Activated CD8-positive, alpha-beta memory T cell treated with anti-CD3 and anti-CD28 coated beads for 1 hour (primary cell): ENCODE measurements at places on chromosomes 5 and 9.
A peak's percentile ranks its signal among the peaks of the same experiment; 100 is the strongest.

DNA sequence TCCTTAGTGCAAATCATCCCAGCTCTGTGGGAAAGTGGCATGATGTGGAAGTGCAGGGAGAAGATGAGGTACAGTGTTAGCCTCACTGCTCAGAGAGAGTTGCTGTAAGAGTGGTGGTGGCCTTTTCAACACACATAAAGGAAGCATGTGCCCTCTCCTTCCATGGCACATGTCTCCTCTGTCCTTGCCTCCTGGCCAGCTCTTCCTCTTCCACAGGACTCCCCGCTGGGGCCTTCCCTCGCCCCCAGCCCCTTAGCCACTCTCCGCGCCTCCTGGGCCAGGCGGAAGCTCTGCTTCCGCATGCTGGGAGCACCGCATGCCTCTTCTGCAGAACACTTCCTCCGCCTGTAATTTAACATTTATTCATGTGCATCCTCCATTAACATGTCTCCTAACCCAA lies 4.8 kb upstream of the KCNMB1 start:
- no peak for DNase-seq

GRCh38 chr5:174110310-174110709 lies 64.8 kb downstream of the NSG2 start:
- DNase-seq: no peak

DNA sequence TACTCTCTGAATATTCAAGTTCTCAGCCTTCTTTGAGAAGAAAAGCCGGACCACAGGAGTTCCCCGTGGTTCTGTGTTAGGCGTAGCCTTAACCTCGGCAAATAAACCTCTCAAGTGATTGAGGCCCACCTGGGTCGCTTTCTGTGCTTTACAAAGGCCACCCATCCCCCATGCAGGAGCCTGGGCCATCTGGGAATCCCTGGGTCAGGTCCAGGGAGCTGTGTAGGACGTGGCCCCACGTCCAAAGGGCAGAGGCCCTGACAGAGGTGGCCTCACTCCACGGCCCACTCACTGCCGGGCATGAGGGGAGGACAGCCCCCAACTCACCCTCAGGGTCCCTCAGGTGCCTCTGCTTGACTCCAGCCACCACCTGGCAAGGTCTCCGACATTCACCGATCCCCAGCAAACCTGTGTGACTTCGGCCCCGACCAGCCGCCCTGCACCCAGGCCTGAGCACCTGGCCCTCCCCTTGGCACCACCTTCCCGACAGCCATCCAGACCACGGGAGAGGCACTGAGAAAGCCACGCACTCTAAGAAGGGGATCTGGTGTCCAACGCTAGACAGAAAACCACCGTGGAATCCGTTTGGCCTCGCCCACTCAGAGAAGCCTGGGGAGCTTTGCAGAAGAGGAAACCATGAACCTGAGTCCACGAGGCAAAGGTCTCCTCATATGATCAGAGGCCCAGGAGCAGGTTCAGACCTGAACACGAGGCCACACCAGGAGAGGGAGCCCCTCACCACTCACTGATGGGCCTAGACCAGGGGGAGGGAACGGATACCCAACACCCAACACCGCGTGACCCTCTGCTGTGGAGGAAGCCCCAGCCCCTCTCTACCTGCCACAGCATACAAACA lies 4.5 kb downstream of the SLC12A7 start:
- DNase-seq: no peak

GRCh38 chr9:116355153-116355921 lies 201.7 kb downstream of the PAPPA start:
- no peak for DNase-seq

- no peak for DNase-seq
Observed at GRCh38 chr5:153267506-153267905, 223.0 kb upstream of the GRIA1 start.

DNA sequence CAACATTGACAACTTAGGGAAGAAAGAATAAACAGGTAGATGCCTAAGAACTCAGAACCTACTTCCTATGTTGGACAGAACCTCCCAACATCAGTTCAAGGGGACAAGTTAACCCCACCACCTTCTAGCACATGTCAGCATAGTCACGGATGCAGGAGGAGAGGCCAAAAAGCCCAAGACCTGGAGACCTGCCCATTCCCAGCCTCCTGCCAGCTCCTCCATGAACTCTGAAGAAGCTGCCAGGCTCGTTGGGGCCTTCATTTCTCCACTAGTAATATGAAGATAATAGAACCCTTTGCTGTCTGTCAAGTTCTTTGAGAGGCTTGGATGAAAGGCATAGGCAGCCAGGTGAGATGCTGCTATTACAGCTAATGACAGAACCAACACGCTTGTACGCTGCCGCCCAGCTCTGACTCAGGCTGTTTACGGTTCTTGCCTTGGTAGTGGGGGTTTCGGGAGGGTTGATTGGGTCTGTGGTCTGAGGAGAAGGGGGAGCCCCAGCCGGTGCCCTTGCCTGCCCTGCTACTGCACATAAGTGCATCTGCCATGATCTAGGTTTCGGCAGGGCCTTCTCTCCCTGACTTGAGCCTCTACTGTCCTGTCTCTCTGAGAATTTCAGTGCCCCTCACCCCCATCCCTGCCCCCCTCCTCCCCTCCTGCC lies 82.2 kb downstream of the NRG2 start:
- no peak for DNase-seq

DNA sequence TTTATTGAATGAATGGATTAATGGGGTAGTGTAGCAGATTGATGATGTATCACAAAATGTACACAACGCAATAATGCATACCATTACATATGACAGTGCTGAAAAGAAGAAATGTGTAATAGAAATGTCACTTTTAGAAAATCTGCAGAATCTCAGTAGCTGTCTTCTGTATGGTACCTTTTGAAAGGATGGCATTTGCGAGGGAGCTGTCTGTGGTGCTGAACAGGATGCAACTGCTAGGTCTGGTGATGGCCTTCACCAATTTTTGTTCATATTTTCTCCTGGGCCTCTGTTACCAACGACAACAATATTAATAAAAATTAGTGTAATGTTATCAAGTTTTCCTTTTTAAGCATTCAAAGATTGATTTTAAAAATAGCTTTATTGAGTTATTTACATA lies 36.2 kb upstream of the OTULIN start:
- DNase-seq: peak; percentile 41

DNA sequence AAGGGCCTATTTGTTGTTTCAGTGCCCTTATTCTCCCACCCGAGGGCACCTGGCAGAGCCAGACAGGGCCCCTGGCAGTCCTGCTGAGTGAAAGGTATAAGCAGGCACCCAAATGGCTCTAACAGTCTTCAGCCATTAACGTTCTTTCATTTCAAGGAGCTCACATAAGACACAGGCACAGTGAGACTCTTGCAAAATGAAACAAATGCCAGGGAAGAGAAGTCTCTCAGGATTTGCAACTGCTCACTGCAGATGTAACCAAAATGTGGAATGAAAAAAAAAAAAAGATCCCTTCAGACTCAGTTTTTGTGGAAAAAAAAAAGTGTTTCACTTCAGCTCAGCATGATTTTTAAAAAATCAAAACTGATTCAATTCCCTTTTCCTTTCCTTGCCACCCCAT lies 155.4 kb upstream of the LHFPL2 start:
- DNase-seq: no peak

GRCh38 chr5:150862070-150862469 lies 15.7 kb downstream of the IRGM start:
- no peak for DNase-seq

DNA sequence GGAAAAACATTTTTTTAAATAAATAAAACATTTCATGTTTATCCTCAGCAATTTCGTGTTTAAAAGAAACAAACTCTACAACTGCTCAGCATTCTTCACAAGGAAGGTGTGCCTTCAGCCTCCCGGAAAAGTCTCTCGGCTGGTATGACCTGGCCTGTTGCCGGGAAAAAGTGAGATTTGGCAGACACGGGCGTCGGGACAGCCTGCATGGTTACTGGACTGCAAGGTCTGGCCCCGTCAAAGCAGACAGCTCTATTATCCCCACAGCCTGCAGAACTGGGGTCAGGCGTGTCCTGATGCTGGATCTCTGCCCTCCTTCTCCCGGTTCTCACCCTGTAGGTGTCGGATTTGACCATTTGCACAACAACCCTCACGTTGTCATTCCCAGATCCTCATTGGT lies 120.3 kb upstream of the SPATA31C2 start:
- DNase-seq: no peak

DNA sequence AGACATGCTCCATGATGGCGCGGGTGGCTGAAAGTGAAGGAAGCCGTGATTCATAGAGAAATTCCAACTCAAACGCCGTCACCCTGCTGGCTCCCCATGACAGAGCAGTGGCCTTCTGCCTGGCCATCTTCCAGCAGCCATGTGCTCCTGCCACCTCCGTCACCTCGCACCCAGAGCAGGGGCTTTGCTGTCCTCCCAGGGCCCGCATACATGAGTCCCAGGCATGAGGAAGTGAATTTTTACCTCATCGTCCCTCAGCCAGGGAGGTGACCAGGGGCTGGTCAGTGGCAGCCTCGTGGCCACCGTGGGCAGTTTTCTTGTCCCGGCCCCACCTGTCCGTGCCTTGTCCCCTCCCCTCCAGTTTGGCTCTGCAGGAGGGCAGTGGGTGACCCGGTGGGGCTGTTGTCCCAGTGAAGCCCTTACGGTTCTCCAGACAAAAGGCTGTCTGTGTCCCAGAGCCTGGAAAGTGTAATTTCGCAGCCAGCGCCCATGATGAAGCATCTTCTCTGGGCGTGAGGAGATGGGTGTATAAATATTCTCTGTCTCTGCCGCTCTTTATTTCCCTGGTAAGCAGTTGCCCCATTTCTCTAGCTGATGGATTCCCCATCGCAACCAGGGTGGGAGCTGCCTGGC lies 124.0 kb upstream of the LMX1B start:
- DNase-seq: no peak

DNA sequence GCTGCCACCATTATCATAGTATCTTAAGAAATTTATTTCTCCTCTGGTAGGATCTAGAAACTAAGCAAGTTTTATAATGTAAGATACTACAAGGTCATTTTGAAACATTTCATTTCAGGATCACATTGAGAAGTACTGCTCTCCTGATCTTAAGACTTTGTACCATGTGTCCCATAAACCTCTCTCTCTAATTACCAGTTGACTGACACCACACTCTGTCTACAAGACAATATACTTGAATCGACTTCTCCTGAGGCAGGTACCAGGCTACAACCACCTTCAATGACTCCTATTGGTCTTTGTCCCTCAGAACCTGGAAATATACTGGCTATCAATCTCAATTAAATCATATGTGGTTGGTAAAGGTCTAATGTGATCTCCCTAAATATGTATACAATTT lies 597.0 kb downstream of the PTPRD start:
- no peak for DNase-seq

DNA sequence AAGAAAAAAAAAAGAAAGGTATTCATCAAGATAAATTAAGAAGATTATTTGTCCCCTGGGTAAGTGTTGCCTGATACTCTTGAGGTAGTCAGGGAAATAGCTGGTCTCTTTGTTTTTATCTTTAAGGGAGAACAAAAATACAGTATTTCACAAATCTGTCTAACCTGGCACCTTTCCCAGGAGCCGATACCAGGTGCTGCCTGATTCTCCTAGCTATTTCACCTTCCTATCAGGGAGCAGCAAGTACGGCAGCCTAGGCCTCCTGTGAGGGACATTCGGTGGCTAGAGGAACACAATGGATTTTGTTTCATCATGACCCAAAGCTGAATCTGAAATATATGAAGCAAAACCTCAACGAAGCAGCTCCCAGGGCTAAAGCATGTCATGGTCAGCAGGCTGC lies 86.0 kb downstream of the TARS1 start:
- no peak for DNase-seq

GRCh38 chr5:112998296-112998695 lies 21.7 kb downstream of the DCP2 start:
- DNase-seq: no peak

- DNase-seq: no peak
Observed at GRCh38 chr9:93088656-93089015, 7.4 kb upstream of the CARD19 start.

DNA sequence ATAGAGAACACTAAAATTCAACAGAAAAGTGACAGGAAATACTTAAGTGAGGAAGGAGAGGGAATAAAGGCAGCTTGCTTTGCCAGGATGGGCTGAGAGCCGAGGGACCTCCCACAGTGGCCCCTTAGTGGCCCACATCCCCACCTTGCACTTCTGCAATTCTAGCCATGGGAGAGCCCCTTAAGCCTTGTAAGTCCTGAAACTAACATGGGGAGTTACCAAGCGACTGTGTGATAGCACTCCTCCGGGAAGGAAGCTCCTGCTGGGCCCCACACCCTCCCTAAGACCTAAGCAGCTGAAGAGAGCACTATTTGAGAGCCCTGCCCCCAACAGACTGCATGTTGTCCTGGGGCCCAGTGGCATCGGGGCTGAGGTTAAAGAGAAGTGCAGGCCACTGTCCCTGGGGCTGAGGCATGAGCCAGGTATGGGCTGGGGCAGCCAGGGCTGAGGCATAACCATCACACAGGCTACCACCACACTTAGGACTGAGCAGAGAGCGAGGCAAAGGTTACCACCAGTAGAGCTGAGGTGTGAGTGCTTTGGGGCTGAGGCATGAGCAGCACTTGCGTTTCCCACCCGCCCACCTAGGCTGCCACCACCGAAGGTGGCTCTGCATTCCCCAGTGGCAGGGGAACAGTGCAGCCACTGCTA lies 301.8 kb upstream of the TRPC7 start:
- DNase-seq: no peak

DNA sequence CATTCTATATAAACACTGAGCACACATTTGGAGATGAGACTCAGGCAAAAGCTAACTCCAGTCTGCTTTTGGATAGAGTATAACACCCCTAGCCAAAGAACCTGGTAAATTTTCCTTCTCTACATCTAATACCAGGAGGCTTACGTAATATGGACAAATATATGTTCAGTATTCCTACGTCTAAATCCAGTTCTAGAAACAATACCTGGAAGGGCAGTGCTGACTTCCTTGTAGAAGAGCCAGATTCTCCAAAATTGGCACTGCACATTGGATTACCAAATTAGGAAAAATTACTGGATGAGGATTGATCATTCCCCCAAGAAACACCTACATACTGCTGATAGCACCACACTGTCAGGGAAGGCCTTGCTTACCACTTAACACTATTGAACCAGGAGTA lies 247.4 kb downstream of the SAXO1 start:
- DNase-seq: no peak

GRCh38 chr5:115179030-115179393 lies 9.3 kb upstream of the TRIM36 start:
- DNase-seq: no peak

- DNase-seq: no peak
Observed at GRCh38 chr5:67694810-67695191, 498.2 kb upstream of the CD180 start.

- DNase-seq: no peak
Observed at GRCh38 chr5:151101151-151101550, 20.3 kb upstream of the TNIP1 start.

DNA sequence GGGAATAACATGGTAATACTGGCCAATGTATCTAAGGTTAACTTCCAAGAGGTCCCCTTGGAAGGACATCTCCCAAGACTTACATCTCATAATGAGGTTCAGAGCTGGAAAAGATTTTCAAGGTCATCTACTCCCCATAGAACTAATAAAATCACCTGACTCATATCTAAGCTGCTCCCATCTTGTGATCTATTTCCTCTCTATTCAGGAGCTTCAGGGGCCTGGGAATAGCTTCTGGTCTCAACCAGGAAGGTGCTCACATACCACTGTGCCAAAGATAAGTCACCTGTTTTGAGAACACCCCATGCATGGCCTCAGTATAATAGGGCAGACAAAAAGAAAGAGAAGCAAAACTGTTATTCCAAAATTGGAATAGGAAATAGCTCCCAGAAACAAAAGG lies 74.2 kb downstream of the OXCT1 start:
- no peak for DNase-seq

- no peak for DNase-seq
Observed at GRCh38 chr9:136552117-136552703, 6.4 kb upstream of the NOTCH1 start.

GRCh38 chr5:72452515-72453245 lies 54.5 kb downstream of the ZNF366 start:
- DNase-seq: no peak

GRCh38 chr5:95471487-95471886 lies 80.3 kb downstream of the FAM81B start:
- no peak for DNase-seq
